Stimulated activated CD4-positive, alpha-beta T cell treated with anti-CD3 and anti-CD28 coated beads, TNF-alpha, amount 100 ng/mL, for 24 hours (primary cell): ENCODE measurements at places on chromosomes 4 and X.

- no peak for DNase-seq
These were observed 211.7 kb downstream of the DLG3 start for GRCh38 chrX:70656304-70656703.

- no peak for DNase-seq
These were observed 22.8 kb downstream of the MSN start for GRCh38 chrX:65690057-65690855.

DNA sequence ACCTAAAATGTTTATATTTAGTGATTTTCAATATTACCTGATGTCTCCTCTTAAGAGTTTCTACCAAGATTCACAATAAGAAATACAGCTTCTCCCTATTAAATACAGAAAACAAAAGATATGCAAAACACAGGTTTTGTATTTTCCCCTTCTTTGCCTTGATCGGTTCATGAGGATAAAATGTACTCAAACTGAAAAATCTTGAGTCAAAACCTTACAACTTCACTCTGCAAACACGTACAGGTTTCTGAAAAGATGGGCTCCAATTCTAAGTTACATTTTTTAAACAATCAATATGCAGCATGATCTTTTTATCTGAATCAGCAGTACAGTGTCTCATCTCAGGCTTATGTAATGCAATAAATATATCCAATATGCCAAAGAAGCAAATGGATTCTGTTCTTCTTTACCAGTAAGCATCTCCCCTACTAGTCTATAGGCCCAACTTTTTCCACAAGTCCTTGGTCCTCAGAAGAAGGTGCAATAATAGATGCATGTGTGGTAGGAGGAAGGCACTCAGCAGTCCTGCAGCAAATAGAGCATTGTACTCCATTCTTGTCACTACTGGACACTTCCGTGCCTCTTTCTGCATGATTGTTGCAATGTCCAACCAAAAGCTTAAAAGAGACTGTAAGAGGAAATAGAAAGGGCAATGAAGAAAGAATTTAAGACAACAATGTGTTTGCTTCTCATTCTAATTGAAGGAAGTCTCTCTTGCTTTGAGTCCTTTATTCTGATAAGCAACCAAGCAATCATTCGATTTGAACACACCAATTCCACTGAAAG, 3.2 kb downstream of the MAPK10 start:
- DNase-seq: no peak

DNA sequence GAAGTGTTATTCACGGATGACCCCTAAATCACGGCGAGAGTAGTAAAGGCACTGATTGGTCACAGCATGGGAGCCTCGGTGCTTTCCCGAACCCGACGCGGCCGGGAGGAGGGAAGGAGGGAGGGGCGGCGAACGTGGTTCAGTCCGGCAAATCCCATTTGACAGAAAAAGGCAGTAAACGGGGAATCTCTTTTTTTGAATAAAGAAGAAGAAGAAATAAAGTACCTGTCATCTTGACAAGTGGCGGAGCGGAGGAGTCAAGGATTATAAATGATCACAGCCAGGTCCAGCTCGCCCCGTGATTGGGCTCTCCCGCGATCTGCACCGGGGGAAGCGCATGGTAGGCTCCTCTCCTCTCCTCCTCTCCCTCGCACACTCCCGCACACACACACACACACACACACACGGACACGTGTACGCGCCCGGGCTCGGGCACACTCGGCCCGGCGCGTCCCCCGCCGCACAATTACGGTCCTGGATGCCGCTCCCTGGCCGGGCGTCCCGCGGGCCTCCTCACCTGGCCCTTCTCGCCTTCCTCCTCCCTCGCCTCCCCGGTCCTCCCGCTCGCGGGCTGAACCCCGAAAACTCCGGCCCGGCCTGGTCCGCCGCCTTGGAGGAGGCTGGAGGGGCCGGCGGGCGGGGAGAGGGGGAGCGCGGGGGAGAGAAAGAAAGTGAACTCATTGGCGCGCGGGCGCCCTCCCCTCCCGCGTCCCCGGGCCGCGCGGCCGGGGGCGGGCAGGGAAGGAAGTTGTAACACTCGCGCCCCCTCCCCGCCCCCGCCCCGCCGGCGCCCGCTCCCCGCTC, 99.2 kb upstream of the TENM3 start:
- DNase-seq: no peak

DNA sequence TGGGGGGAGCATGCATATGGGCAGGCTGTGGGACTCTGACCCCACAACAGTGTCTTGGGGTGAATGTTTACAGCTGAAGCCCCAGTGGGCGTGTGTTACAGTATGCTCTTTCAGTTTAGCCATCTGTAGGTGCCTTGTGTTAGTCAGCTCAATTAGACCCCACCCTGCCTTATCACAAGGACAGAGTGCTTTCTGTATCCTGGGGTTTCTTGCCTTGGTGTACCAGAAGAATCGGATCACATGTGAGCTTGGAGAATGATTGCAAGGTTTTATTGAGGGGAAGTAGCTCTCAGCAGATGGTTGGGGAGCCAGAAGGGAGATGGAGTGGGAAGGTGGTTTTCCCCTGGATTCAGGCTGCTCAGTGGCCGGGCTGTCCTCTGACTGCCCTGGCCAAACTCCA, 27.3 kb downstream of the SH3BGRL start:
- DNase-seq: no peak

GRCh38 chrX:45592101-45592500, 391.4 kb upstream of the DIPK2B start:
- no peak for DNase-seq

DNA sequence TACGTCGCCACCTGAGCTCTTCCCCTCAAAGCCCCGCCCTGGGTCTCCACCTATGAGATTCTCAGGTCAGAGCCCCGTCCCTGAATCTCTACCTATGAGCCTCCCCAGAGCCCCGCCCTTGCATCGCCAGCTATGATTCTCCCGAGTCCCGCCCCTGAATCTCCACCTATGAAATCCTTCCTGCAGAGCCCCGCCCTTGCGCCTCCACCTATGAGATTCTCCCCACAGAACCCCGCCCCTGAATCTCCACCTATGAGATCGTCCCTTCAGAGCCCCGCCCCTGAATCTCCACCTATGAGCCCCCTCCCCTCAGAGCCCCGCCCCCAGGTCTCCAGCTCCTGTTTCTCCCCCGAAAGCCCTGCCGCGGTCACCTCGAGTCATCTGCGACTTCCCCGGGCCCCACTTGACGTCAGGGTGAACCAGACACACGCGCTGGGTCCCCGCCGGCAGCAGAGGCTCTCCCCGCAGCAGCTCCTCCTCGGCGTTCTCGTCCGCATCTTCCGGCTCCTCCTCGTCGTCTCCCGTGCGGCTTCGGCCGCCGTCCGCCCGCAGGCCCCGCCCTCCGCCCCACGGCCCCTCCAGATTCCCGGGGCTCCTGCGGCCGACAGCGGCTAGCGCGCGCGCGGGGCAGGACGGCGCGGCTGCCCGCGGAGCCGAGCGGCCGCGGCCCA, 393 bp downstream of the GTPBP6 start:
- DNase-seq: peak; percentile 96

DNA sequence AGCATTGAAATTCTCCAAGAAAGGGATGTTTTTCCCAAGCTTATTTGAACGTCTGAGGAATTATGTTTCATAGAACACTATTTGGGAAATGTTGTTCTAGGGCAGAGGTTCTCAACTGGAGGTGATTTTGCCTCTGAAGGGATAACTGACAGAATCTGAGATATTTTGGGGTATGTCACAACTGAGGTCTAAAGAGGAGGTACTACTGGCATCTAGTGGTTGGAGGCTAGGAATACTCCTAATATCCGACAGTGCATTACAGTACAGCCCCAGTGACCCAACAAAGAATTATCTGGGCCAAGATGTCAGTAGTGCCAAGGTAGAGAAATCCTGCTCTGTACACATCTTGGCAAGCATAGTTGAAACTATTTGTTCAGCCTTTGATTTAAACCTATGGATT, 6.4 kb downstream of the HSPA4L start:
- no peak for DNase-seq

DNA sequence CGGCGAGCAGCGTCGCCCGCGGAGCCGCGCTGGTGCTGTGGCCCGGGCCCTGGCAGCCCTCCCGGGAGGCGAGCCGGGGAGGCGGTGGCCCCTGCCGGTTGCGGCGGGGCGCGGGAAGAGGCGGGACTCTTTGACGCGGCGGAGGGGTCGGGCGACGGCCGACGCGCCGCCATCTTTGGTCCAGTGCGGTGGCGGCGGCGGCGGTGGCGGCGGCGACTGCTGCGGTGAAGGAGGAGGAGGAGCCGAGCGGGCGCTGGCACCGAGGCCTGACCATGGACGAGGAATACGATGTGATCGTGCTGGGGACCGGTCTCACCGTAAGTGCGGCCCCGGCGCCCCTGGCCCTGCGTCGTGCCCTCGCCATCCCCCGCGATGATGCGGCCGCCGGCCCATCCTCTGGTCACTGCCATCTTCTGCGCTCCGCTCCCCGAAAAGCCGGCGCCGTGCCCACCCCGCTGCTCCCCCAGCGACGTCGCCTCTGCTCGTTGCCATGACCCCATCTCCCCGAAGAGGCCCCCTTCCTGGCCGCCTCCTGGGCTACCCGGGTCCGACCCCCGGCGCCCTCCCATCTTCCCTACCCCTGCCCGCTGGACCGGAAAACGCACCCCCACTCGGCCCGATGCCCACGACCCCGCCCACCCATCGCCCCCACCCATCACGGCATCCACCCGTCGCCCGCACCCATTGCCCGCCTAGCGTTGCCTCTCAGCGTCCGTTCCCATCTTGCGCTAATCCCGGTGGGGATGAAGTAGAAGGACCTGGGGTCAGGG, at the start of gene GDI1:
Gene GDI1, plus strand, starts transcription at position 172 of the 770 bp plus-strand sequence. Its CDS starts 101 bp downstream, at position 273.
- peak; percentile 51 for DNase-seq

GRCh38 chrX:72381439-72382201, 75.9 kb upstream of the CITED1 start:
- no peak for DNase-seq

- DNase-seq: peak; percentile 21
These were observed 140.3 kb upstream of the CXCL13 start for GRCh38 chr4:77465271-77465670.

- no peak for DNase-seq
These were observed 57.8 kb upstream of the FAM47B start for GRCh38 chrX:34884817-34885216.

- DNase-seq: no peak
These were observed 80.1 kb downstream of the PJA1 start for GRCh38 chrX:69085151-69085550.

DNA sequence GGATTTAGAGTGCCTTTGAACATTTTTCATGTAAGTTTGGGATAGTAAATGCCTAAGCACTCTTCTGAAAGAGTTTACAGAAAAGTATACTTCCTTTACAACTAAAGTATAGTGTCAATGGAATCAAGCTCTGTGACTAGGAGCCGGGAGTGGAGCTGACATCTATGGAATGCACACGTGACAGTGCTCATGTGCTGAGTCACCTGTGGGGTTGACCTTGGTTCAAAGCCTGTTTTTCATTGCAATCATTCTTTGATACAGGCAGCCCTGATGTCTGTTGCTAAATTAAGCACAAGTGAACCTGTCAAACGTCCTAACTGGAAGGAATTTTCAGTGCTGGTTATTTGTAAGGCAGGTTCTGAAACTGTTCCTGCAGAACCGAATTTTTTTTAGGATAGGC, 82.5 kb downstream of the GPAT3 start:
- DNase-seq: no peak

- no peak for DNase-seq
These were observed 84.5 kb upstream of the UXT start for GRCh38 chrX:47743504-47743903.

GRCh38 chr4:8770518-8771257, 101.0 kb downstream of the HMX1 start:
- no peak for DNase-seq

DNA sequence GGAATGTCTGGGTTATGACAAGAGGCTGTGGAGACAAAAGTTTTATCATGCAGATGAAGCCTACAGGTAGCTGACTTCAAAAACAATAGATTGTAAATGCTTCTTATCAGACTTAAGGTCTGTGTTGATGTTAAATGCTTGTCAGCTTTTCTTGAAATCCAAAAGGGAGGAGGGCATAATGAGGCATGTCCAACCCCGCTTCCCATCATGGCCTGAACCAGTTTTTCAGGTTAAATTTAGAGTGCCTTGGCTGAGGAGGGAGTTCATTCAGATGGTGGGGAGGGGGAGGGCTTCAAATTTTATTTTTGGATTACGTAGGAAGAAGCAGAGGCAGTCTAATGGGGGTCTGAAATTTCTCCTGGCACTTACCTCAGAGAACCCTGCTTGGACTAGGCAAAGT, 207.7 kb upstream of the HDX start:
- DNase-seq: no peak

DNA sequence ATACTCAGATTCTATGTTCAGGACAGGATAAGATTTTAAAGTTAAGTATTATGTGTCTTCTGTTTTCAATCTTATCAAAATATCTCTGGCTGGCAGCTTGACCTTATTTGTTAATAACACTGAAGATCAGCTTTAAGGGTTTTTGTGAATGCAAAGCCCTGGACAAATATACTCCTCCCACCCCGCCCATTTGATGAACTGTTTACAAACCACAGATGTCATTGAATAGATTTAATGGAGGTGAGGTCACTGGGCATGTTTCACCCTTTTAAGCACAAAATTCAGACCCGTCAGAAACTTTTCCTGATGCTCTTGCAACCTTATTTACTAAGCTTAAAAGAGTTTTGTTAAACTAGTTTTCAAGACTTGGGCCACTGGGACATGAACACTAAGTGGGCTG, 10.1 kb upstream of the CXCL8 start:
- no peak for DNase-seq

DNA sequence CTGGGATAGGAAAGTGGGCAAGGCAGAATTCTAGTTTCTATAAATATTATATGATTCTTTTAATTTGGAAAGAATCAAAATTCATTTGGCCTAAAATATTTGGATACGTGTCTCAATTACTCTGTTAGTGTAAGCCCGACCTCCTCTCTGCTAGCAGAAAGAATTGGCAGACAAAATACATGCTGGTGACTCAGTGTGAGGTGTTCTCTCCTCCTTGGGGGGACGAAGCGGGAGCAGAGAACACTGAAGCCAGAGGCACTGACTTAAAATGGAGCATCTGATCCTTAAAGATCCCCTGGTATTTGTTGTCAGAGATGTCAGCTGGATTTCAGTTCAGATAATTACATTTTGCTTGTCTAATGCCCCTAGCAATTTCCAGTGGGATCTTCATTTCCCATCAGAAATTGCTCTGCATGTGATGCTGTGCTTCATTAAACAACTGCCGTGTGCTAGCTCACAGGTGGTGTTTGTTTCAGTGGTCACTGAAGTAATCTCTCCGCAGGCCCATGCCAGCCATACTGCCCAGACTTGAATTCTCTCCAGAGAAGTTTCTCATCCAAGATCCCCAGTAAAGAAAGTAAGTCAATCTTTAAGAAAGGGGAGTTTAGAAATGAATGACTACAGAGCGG, 188.7 kb upstream of the TLL1 start:
- DNase-seq: no peak

DNA sequence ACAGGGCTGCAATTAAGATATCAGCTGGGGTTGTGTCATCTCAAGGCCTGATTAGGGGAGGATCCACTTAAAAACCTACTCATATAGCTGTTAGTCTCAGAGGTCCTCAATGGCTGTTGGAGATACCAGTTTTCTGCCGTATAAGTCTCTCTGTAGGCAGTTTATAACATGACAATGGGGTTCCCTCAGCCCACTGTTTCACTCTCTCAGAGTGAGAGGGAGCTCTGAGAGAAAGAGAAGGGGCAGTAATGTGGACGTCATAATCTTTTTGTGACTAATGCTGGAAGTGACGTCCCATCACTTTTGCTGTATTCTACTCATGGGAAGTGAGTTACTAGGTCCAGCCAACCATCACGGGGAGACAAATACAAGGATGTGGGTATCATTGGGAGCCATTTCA, 70.3 kb downstream of the STIM2 start:
- no peak for DNase-seq

- DNase-seq: no peak
These were observed 367.9 kb upstream of the SLIT2 start for GRCh38 chr4:19883841-19884240.

GRCh38 chr4:72886602-72887001, 182.9 kb downstream of the COX18 start:
- DNase-seq: no peak

GRCh38 chr4:89855236-89855635, 18.3 kb upstream of the SNCA start:
- DNase-seq: no peak
